ENCODE measurements at places on chromosomes 4 and X. TPM values are rescaled to one million over a fixed set of nuclear protein-coding genes. Genes with fewer than 3 reads are reported as not detected.

Gene ZNF157
- total RNA-seq, result 4.6 TPM

DNA sequence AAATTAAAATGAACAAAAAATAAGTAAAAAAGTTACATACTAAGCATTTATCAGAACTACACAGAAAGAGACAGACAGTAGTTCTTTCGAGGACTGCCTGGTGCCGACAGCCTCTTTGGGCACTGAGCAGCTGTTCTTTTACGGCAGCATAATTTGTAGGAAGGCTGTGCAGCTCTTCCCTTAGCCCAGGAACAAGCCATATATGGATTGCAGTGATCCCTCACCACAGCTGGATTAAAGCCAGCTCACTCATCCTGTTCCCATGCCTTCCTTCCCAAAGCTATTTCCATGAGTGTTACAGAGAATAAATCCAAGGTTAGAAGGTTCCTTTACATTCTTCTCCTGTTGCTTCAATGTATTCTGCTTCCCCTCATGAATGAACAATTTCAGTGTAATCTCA is 71.7 kb downstream of the DDX60L start:
- DNase-seq, result peak; percentile 68

- no peak for DNase-seq
Observed at GRCh38 chr4:113384600-113384999, 335.1 kb downstream of the ANK2 start.

DNA sequence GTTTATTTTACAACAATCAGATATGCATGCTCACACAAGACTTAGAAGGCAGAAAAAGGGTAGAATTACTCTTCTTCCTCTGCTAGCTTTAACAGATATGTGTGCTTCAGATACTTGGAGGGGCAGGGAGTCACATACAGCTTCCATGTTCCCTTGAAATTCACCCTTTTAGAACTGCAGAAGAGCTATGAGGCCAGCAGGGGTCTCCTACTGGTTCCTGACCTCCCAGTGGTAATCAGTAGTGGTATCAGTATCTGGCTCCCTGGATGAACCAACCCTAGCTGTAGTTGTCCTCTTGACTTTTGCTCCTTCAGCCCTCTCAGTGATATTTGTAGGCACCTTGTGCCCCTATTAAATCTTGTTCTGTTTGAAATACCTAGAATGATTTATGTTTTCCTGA is 81.5 kb downstream of the RCHY1 start:
- no peak for DNase-seq

GRCh38 chr4:76029300-76029699 is 6.0 kb upstream of the CXCL10 start:
- DNase-seq, result no peak
